NCI-H1436 (cell line): ENCODE measurements at places on chromosomes 5 and 9.

DNA sequence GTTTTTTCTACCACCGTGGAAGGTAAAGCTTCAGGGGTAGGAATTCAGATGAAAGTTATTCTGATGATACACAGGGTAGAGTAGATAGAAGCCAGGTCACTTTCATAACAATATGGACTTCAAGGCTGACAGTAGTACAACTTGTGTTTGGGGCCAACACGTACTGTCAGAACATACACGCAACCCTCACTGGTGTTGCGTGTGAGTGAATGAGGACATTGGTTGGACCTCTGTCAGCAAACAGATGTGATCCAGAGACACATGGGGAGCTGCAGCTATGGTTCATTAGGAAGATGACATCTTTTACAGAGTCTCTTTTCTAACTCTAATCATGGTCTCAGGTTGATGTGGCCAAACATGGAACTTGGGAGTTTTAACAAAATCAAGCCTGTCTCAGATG lies 70.1 kb upstream of the MOCS2 start:
- no peak for DNase-seq

DNA sequence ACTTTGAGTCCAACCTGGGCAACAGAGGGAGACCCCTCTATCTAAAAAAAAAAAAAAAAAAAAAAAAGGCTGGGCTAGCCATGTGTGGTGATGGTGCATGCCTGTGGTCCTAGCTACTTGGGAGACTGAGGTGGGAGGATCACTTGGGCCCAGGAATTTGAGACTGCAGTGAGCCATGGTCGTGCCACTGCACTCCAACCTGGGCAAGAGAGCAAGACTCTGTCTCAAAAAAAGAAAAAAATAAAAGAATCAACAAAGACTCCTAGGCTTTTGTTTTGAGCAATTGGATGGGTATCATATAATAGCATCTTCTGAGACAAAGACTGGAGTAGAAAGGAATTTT lies 481.7 kb upstream of the PAPPA start:
- DNase-seq: no peak

GRCh38 chr5:135230251-135230925 lies 168.6 kb downstream of the MACROH2A1 start:
- DNase-seq: no peak

DNA sequence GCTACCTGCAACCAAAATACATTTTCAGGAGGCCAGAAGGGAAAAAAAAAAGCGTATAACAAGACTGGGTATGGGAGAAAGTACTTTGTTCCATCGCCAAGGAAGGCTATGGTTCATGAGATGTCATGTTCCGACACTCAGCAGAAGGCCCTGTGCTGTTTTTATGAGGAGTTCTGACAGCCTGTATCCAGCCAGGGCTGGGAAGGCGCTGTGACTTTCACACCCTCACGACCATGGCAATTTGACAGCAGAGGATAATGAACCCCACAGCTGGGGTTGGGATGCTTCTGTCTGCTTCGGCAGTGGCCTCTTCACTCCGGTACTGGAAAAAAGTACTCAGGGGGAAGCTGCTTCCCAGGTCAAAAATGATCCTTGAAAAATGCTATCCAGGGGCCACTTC lies 154.4 kb downstream of the PRELID2 start:
- no peak for DNase-seq

DNA sequence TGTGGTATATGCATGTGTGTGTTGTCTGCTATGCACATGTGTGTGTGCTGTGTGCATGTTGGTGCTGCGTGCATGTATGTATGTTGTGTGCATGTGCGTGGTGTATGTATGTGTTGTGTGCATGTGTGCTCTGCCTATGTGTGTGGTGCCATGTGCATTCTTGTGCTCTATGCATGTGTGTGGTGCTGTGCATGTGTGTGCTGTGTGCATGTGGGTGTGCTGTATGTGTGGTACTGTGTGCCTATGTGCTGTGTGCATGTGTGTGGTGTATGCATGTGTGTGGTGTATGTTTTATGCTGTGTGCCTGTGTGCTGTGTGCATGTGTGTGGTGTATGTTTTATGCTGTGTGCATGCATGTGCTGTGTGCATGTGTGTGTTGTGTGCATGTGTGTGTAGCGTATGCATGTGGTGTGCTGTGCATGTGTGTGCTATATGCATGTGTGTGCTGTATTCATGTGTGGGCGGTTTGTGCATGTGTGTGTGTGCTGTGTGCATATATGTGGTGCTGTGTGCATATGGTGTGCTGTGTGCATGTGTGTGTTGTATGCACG lies 4.7 kb upstream of the RASGEF1C start:
- no peak for DNase-seq

GRCh38 chr5:106522296-106522695 lies 1148.4 kb downstream of the EFNA5 start:
- DNase-seq: no peak
